ENCODE measurements at places on chromosomes 2 and 18. TPM values are rescaled to one million over a fixed set of nuclear protein-coding genes. Genes with fewer than 3 reads are reported as not detected.
A peak's percentile ranks its signal among the peaks of the same experiment; 100 is the strongest.

DNA sequence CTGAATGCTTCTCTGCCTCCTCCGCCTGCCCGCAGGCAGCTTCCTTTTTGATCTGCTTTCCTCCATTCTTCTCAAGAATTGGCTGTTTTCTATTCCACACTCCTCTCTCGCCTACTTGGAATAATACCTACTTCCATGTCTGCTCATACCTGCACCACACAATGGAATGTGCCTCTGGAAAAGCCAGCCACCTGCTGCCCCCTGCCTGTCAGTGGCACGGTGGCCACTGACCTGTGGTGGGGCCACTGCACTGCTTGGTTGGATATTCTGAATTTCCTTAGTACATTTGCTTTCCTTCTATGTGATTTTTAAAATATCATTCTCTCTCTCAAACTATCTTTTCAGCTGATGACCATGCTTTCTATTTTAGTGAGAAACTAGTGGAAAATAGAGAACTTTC is 406.9 kb downstream of the DCDC2C start:
- H3K27me3 ChIP-seq = no peaks in the 10 kb centered on the region
- no peak for DNase-seq
- H3K4me1 ChIP-seq = no peaks in the 10 kb centered on the region
- no peak overlapping the region for H3K27ac ChIP-seq

- no peak overlapping the region for H3K27ac ChIP-seq
- no peak for DNase-seq
- H3K36me3 ChIP-seq = no peaks in the 10 kb centered on the region
- H3K4me3 ChIP-seq = no peak overlapping the region
- H3K27me3 ChIP-seq = no peaks in the 10 kb centered on the region
- H3K4me1 ChIP-seq = no peaks in the 10 kb centered on the region
These were observed 6.5 kb downstream of the STARD6 start for GRCh38 chr18:54351186-54351585.

DNA sequence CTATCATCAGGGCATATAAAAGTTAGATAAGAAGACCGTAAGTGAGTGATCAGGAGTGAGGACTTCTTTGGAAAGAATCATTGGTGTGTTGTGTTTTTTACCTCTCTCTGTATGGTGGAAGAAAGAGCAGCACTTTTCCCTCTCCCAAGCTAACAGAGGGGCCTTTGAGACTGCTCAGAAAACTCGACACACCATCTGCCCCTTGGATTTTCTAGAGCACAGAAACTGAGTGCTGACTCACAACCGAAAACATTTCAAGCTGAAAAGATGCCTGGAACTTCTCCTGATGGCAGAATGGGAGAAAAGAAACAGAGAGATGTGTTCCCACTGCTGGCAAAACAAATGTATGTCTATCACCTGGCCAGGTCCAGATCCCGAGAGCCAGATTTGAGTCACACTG is 156.6 kb downstream of the DNAH7 start:
- H3K4me3 ChIP-seq = no peak overlapping the region
- H3K4me1 ChIP-seq = no peaks in the 10 kb centered on the region
- H3K27ac ChIP-seq = no peak overlapping the region
- DNase-seq = peak; percentile 11

MOB4 gene
- total RNA-seq = 69.4 TPM

DNA sequence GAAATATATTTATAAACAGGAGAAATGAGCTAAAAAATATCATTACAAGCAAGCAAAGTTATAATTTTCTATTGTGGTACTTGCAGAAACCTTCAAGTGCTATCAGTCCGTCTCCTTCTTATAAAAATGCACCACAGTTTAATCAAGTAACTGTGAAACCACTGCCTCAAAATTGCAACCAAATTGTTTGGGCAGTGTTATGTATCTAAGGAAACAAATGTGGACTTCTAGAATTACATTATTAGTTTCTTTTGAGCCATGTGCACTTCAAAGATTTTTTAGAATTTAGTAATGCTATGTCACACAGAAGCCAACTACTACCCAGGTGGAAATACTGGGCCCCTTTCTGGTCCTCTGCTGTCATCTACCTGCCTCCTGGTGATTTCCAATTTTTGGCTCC is 495.6 kb downstream of the NYAP2 start:
- peak; percentile 28 for DNase-seq
- no peak overlapping the region for H3K27ac ChIP-seq
- no peaks in the 10 kb centered on the region for H3K27me3 ChIP-seq
- H3K4me3 ChIP-seq = no peak overlapping the region

DNA sequence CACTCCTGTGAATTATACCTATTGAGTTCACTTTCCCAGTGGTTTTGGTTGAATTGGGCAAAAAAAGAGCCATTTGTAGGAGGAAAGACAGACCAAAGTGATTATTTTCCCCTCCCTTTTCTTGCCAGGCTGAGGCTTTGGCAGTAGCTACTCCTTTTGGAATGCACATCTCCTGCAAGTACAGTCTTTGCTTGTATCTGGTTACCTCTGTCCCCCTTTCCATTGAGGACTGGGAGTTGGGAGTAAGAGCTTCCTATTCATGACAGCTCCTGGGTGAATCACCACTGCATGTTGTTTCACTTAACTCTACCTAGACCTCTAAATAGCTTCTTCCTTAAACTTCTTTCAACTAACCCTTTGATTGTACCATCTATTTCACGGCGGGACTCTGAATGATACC is 695.3 kb upstream of the ZNF804A start:
- H3K4me3 ChIP-seq = no peak overlapping the region
- no peaks in the 10 kb centered on the region for H3K4me1 ChIP-seq
- no peak overlapping the region for H3K27ac ChIP-seq
- no peaks in the 10 kb centered on the region for H3K36me3 ChIP-seq
- DNase-seq = no peak

- no peak overlapping the region for H3K27ac ChIP-seq
- H3K4me3 ChIP-seq = no peak overlapping the region
- DNase-seq = no peak
- H3K27me3 ChIP-seq = no peaks in the 10 kb centered on the region
- no peaks in the 10 kb centered on the region for H3K4me1 ChIP-seq
These were observed 643.0 kb upstream of the FAM98A start for GRCh38 chr2:34241905-34242762.

GRCh38 chr2:123695426-123695825 is 329.7 kb upstream of the CNTNAP5 start:
- no peaks in the 10 kb centered on the region for H3K4me1 ChIP-seq
- H3K27me3 ChIP-seq = no peaks in the 10 kb centered on the region
- H3K4me3 ChIP-seq = no peak overlapping the region
- H3K27ac ChIP-seq = no peak overlapping the region
- no peak for DNase-seq
- no peaks in the 10 kb centered on the region for H3K36me3 ChIP-seq

- H3K4me1 ChIP-seq = no peaks in the 10 kb centered on the region
- H3K27ac ChIP-seq = no peak overlapping the region
- DNase-seq = no peak
- H3K36me3 ChIP-seq = no peaks in the 10 kb centered on the region
- no peak overlapping the region for H3K4me3 ChIP-seq
These were observed 18.8 kb downstream of the ARHGAP15 start for GRCh38 chr2:143148011-143148410.
